ENCODE measurements at places on chromosomes 1 and 21.

GRCh38 chr1:225887030-225887314 lies 2.0 kb downstream of the LEFTY1 start:
- DNase-seq, result no peak

DNA sequence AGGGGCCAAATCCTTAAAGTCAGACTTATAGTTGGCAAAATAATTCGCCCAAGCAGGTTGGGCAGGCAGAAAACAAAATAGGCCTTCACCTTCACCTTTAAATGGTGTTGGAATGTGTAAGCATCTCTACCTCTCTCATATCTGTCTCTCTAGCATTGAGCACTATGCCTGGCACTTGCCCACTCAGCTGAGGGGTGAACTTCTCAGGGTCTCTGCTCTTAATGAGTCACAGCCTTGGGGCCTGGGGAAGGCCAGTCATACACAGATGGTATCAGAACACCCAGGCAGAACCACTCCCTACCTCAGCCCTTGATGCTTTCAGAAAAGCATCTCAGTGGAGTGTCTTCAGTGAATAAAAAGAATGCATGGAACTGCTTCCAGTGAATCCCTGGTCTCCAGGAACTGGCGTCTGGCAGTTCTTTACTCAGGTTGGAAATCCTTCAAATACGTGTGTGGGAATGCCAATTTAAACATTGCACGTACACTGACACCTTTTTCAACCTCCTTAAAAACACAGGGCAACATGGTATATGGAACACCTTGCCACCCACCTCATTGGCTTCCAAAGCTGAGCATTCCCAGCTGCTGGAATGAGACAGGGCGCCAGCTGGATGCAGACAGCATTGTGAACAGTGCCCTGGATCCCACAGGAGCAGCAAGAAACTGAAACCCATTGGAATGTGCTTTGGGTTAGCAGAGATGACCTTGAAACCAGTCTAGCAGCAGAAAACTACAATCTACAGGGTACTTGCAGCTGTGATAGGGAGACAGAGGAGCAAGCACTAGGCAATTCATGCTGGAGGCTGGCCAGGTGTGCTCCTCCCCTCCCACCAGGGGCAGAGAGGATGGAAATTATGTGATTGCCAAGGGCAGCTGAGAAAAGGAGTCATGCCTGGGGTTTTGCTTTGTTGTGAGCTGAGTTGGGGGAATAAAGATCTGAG lies 30.0 kb downstream of the ZNF697 start:
- DNase-seq, result no peak

DNA sequence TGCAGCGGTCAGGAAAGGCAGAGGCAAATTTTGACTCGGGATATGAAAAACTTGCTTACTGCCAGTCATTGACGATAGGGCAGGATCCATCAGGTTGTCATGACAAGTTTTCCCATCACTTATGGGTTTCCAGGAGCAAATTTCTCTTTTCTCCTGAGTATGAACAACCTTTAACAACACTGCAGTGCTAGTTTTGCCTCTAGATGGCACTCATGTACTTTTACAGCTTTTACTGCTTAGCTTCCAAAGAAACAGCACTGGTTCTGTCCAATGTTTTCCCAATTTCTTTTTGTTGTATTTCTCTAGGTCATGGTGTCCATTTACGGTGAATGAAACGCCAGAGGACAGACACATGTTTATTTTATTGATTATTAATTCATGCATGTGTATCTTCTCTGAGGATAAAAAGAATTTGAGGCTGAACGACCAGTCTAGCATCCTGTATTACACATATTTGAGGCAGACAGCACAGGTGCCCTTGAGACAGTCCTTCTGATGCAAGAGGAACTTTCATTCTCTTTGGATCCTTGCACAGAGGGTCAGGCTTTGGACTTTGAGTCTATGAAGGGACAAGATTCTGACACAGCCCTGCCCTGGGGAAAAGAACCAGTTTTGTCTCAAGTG lies 112.3 kb upstream of the TRABD2B start:
- peak; percentile 7 for DNase-seq

GRCh38 chr1:108009603-108010195 lies 44.7 kb upstream of the VAV3 start:
- DNase-seq, result no peak

GRCh38 chr1:244214009-244214967 lies 163.2 kb downstream of the ZBTB18 start:
- peak; percentile 19 for DNase-seq

All from NCI-H524 treated with DMSO at 0.1 percent for 48 hours (cell line).